ENCODE measurements at places on chromosomes 2 and 18. TPM values are rescaled to one million over a fixed set of nuclear protein-coding genes. Genes with fewer than 3 reads are reported as not detected.

DNA sequence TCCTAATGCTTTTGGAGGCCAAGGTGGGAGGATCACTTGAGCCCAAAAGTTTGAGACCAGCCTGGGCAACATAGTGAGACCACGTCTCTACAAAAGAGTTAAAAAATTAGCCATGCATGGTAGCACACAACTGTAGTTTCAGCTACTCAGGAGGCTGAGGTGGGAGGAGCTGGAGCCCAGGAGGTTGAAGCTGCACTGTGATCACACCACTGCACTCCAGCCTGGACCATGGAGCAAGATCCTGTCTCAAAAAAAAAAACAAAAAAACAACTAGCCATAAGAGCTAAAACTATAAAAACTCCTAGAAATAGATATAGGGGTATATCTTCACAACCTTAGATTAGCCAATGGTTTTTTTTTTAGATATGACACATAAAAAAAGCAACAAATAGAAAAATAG, 16.9 kb upstream of the COL6A3 start:
- H3K4me1 ChIP-seq = no peaks in the 10 kb centered on the region
- DNase-seq = no peak
- peaks cover 4% of the 10 kb centered on the region for H3K36me3 ChIP-seq
- H3K4me3 ChIP-seq = no peak overlapping the region

GRCh38 chr18:12038082-12038638, 55.5 kb upstream of the ANKRD62 start:
- H3K27ac ChIP-seq = no peak overlapping the region
- H3K36me3 ChIP-seq = no peaks in the 10 kb centered on the region
- DNase-seq = peak; percentile 41
- peak overlapping the region; percentile 70 for H3K4me3 ChIP-seq
- peaks cover 4% of the 10 kb centered on the region for H3K27me3 ChIP-seq

GRCh38 chr2:71353248-71353647, 21.7 kb downstream of the ZNF638 start:
- no peak overlapping the region for H3K4me3 ChIP-seq
- no peak overlapping the region for H3K27ac ChIP-seq
- no peaks in the 10 kb centered on the region for H3K27me3 ChIP-seq
- no peaks in the 10 kb centered on the region for H3K4me1 ChIP-seq
- H3K36me3 ChIP-seq = peaks cover 5% of the 10 kb centered on the region
- DNase-seq = no peak

DNA sequence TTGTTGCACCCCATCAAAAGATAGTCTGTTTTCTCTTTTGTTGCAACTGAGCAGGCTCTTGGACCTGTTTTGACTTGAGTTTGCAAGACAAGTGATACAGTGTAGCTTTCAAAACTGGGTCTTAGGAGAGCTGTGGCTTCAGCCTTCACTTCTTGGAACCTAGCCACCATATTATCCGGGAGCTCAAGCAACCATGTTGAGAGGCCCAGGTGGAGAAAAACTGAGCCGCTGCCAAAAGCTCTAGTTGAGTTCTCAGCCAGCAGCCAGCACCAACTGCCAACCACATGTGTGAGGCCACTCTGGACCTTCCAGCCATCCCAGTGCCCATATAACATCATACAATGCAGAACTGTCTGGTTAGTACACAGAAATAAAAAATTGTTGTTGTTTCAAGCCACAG, 5.4 kb downstream of the CACNB4 start:
- H3K4me1 ChIP-seq = no peaks in the 10 kb centered on the region
- H3K4me3 ChIP-seq = no peak overlapping the region
- H3K27ac ChIP-seq = no peak overlapping the region
- no peak for DNase-seq

CERKL gene
- total RNA-seq = 5.7 TPM

ZSWIM2 gene
- total RNA-seq = not detected

Data from glutamatergic neuron (in vitro differentiated cells).